ENCODE measurements at places on chromosomes 2 and 18. TPM values are rescaled to one million over a fixed set of nuclear protein-coding genes. Genes with fewer than 3 reads are reported as not detected.

DNA sequence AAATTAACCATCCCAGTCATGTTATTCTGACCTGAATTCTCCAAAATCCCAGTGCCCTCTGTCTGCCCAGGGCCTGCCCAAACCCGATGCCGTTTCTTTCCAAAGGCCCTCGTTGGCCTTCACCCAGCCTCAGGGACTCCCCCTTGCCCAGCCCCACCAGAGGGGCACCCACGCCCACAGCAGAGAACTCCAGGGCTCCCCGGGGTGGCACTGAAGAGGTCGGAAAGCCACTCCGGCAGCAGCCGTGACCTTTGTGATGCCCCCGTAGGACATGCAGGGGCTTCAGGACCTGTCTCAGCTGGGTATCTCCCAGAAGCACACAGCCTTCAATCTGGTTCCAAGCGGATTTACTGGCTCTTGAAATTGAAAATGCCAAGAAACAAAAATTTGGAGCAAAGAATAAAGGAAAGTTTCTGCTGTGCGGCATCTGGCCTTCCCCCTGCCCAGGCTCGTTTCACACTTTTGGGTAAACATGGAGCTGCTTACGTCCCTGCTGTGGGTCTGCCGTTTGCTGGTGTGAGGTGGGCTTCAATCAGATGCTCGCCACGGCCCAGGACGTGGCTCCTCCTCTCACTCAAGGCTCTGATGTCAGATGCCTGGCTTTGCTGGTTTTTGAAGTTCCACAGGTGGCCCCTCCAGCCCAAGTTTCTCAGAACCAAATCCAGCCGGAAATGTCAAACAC, 101.3 kb downstream of the TPO start:
- H3K27me3 ChIP-seq: peaks cover 2% of the 10 kb centered on the region
- H3K4me3 ChIP-seq: no peak overlapping the region
- no peaks in the 10 kb centered on the region for H3K36me3 ChIP-seq
- DNase-seq: no peak
- no peaks in the 10 kb centered on the region for H3K4me1 ChIP-seq

DNA sequence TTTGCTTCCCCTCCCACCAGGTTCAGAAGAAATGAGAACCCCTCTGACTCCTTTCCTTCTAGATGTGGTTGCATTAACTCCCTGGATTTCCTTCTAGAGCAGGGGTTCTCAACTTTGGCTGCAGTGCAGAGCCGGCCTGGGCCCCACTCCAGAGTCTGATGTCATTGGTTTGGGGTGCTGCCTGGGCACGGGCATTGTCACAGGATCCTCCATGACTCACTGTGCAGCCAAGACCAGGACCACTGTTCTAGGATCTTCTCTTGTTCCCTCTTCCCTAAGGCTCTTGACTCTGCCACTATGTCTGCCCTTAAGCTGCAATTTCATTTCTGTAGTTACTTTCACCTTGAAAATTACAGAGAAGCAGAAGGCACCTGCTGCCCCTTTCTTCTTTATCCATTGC, 31.8 kb downstream of the TBC1D8 start:
- H3K36me3 ChIP-seq: no peaks in the 10 kb centered on the region
- DNase-seq: peak; percentile 24
- no peak overlapping the region for H3K27ac ChIP-seq
- peaks cover 17% of the 10 kb centered on the region for H3K4me1 ChIP-seq
- H3K27me3 ChIP-seq: no peaks in the 10 kb centered on the region
- no peak overlapping the region for H3K4me3 ChIP-seq

- no peak overlapping the region for H3K4me3 ChIP-seq
- peaks cover 12% of the 10 kb centered on the region for H3K4me1 ChIP-seq
- H3K27me3 ChIP-seq: no peaks in the 10 kb centered on the region
- peak overlapping the region; percentile 64 for H3K27ac ChIP-seq
- peak; percentile 21 for DNase-seq
These were observed 178.1 kb downstream of the SLC8A1 start for GRCh38 chr2:40273734-40274182.

GRCh38 chr2:18482666-18483065, 77.8 kb downstream of the RDH14 start:
- no peak for DNase-seq
- H3K4me1 ChIP-seq: no peaks in the 10 kb centered on the region
- H3K4me3 ChIP-seq: no peak overlapping the region
- H3K36me3 ChIP-seq: no peaks in the 10 kb centered on the region

Gene TYMS
- 26.7 TPM for total RNA-seq

DNA sequence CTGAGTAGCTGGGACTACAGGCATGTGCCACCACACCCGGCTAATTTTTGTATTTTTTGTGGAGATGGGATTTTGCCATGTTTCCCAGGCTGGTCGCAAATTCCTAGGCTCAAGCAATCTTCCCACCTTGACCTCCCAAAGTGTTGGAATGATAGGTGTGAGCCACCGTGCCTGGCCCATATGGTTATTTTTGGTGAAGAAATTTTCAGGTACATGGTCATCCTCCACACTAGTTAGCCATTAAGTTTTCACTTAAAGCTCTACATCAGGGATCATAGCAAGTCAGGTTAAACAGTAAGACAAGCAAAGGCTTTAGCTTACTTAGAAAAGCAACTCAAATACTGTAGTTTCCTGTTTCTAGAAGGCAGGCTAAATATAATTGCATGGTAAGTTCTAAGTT, 104.3 kb upstream of the GRB14 start:
- H3K27ac ChIP-seq: no peak overlapping the region
- H3K27me3 ChIP-seq: no peaks in the 10 kb centered on the region
- DNase-seq: no peak
- H3K36me3 ChIP-seq: no peaks in the 10 kb centered on the region
- H3K4me1 ChIP-seq: no peaks in the 10 kb centered on the region

Gene CCDC121
- total RNA-seq: 2.2 TPM

- H3K36me3 ChIP-seq: no peaks in the 10 kb centered on the region
- H3K27ac ChIP-seq: no peak overlapping the region
- H3K4me3 ChIP-seq: no peak overlapping the region
- H3K27me3 ChIP-seq: no peaks in the 10 kb centered on the region
- peak; percentile 49 for DNase-seq
These were observed 30.7 kb downstream of the METTL8 start for GRCh38 chr2:171402906-171403580.

Gene CNGA3
- total RNA-seq: not detected

DNA sequence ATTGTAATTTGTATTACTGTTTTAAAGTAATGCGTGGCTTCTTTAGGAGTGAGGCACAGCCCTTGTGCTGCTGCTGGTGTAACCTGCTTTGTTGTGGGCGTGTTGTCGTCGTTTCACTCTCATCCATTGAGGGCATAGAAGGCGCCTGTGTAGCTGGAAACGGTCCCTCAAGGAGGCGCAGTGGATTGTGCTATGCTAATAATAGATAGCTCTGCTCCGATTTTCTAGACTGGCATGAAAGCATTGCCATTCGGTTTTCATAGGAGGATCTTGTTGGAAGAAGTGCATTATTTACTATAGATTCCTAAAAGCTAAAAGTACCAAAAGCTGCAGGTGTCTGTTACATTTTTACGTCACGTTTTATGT, 17.9 kb downstream of the RAB12 start:
- no peak overlapping the region for H3K27ac ChIP-seq
- DNase-seq: no peak
- no peaks in the 10 kb centered on the region for H3K27me3 ChIP-seq
- H3K36me3 ChIP-seq: peaks cover 23% of the 10 kb centered on the region

Gene GREB1
- not detected for total RNA-seq

DNA sequence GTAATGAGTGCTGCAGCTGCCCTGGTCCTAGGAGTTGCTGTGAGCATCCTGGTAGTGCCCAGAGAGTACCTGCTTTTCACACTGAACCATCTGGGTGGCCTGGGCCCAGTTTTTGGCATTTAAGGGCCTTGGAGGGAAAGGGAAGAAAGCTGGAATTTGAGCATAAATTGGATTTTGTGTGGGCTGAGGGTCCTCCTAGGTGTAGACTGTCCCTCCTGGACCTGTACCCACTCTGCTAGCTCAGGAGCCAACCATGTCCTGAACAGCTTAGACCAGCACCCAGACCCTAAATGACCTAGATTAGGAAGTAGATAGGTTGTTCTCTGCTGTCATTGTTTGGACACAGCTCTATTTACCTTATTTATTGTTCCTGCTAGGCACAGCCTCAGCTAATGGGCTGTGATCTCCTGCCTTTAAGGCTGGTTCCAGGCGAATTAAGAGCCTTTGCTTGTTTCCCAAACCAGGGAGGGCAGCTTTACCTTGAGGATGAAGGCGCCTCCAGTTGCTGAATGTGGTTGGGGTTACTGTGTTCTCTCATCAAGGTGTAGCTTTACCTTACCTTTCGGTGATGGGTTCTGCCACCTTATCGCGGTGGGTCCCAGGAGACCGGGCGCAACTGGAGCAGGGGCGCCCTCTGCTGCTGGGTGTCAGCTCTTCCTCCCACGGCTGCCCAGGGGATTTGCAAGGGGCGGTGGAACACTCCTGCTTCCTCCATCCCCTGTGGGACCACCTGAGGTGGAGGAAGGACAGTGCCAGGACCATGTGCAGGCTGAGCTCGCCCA, 34.4 kb downstream of the ITGA6 start:
- peaks cover 6% of the 10 kb centered on the region for H3K4me1 ChIP-seq
- peak overlapping the region; percentile 19 for H3K27ac ChIP-seq
- no peaks in the 10 kb centered on the region for H3K27me3 ChIP-seq

Gene HOXD13
- not detected for total RNA-seq

Gene ASPRV1
- total RNA-seq: 0.28 TPM

DNA sequence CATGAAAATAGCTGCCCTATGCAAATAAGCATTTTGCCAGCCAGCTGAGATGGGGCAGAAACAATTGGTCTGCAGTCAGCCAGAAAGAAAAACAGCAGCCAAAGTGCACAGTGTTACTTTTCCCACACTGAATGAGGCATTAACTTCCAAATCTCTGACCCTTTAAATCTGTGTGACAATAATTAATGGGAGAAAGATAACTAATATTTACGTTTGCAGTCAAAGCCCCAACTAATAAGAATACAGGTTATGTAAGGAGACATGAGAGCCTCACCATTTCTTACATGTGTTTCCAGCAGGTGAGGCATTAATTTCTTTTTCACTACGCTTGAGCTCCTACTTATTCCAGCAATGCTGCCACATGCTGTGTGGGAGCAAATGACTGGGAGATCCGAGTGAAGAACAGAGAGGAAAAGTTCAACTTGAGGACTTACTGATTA, 339.0 kb downstream of the SATB2 start:
- DNase-seq: no peak
- H3K4me3 ChIP-seq: no peak overlapping the region
- no peak overlapping the region for H3K27ac ChIP-seq
- no peaks in the 10 kb centered on the region for H3K4me1 ChIP-seq
- no peaks in the 10 kb centered on the region for H3K27me3 ChIP-seq

Gene CCNT2
- 44.6 TPM for total RNA-seq

DNA sequence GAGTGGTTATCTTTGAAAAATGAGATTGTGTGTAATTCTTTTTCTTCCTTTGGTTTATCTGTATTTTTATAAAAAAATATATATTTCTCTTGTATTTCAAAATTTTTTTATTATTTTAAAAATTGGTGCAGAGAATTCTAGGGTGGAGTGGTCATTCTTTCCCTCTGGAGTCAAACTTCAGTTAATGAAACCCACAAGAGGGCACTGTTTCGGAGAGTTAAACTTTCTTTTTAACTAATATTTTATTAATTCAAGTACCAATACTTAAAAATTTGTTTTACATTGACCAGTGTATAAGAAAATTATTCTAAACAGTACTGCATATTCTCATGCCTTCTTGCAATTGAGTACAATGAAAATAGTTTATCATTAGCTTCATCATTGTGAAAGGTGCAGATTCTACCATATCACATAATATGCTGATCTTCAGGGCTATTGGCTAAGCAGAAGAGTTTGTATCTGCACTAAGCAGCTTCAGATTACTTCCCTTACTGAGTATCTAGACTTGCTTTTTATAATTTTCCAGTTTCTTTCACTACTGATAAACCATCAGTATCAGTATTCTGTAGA, 50.1 kb downstream of the HS1BP3 start:
- no peaks in the 10 kb centered on the region for H3K27me3 ChIP-seq
- H3K36me3 ChIP-seq: no peaks in the 10 kb centered on the region
- no peak for DNase-seq
- no peak overlapping the region for H3K27ac ChIP-seq
- H3K4me3 ChIP-seq: no peak overlapping the region
- H3K4me1 ChIP-seq: peaks cover 11% of the 10 kb centered on the region

DNA sequence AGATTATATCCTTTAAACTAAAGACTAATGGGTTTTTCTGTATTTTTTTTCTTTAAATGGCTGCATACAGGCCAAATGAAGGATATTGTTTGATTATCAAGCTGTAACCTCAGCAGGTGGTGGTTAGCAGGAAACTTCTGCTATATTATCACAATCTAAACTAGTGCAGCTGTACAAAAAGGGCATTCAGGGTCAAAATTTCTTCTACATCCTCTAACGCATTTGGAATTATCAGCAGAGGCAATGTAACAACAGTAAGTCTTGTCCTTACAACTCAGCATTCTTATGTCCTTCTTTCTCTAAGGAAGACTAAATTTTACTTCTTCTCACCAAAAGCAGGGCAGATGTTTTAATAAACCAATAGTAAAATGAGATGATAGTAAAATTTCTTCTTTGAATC, 135.8 kb upstream of the FN1 start:
- H3K27ac ChIP-seq: no peak overlapping the region
- H3K27me3 ChIP-seq: no peaks in the 10 kb centered on the region
- H3K4me3 ChIP-seq: no peak overlapping the region

GRCh38 chr2:23584054-23584745, 199.2 kb downstream of the KLHL29 start:
- no peaks in the 10 kb centered on the region for H3K27me3 ChIP-seq
- no peak for DNase-seq
- H3K27ac ChIP-seq: no peak overlapping the region
- H3K36me3 ChIP-seq: peaks cover 3% of the 10 kb centered on the region

Gene ARHGEF33
- 0.18 TPM for total RNA-seq

GRCh38 chr2:71336802-71337201, 5.2 kb downstream of the ZNF638 start:
- no peaks in the 10 kb centered on the region for H3K27me3 ChIP-seq
- peaks cover 2% of the 10 kb centered on the region for H3K4me1 ChIP-seq

- H3K36me3 ChIP-seq: no peaks in the 10 kb centered on the region
- H3K27me3 ChIP-seq: no peaks in the 10 kb centered on the region
- no peak overlapping the region for H3K27ac ChIP-seq
- no peak overlapping the region for H3K4me3 ChIP-seq
- H3K4me1 ChIP-seq: no peaks in the 10 kb centered on the region
These were observed 250.3 kb upstream of the EPHA4 start for GRCh38 chr2:221822416-221822815.

- H3K27me3 ChIP-seq: no peaks in the 10 kb centered on the region
- no peak for DNase-seq
- H3K27ac ChIP-seq: no peak overlapping the region
- no peak overlapping the region for H3K4me3 ChIP-seq
- H3K36me3 ChIP-seq: peaks cover 65% of the 10 kb centered on the region
These were observed 28.1 kb downstream of the FN1 start for GRCh38 chr2:215407590-215408264.

Gene IL18RAP
- total RNA-seq: not detected

- no peak overlapping the region for H3K4me3 ChIP-seq
- H3K27ac ChIP-seq: no peak overlapping the region
- no peak for DNase-seq
These were observed 230.7 kb upstream of the PXDN start for GRCh38 chr2:1975060-1975459.

GRCh38 chr2:150470435-150470834, 17.0 kb downstream of the RND3 start:
- peaks cover 60% of the 10 kb centered on the region for H3K36me3 ChIP-seq
- H3K27me3 ChIP-seq: no peaks in the 10 kb centered on the region
- H3K27ac ChIP-seq: peak overlapping the region; percentile 51
- no peak overlapping the region for H3K4me3 ChIP-seq
- peak; percentile 21 for DNase-seq

GRCh38 chr2:212958133-212958532, 193.3 kb downstream of the IKZF2 start:
- H3K27me3 ChIP-seq: no peaks in the 10 kb centered on the region
- no peak overlapping the region for H3K4me3 ChIP-seq

- H3K27ac ChIP-seq: no peak overlapping the region
- H3K27me3 ChIP-seq: no peaks in the 10 kb centered on the region
- H3K4me1 ChIP-seq: peaks cover 10% of the 10 kb centered on the region
- H3K36me3 ChIP-seq: peaks cover 24% of the 10 kb centered on the region
These were observed 53.9 kb downstream of the KCTD18 start for GRCh38 chr2:200455958-200456421.

All from IMR-90 (cell line).